Gastrocnemius medialis (tissue), 4 donors: ENCODE measurements at places on chromosomes 3 and 15. TPM values are rescaled to one million over a fixed set of nuclear protein-coding genes. Genes with fewer than 3 reads are reported as not detected.

- H3K4me1 ChIP-seq, result no peaks in the 10 kb centered on the region
- no peak overlapping the region for H3K4me3 ChIP-seq
- H3K27me3 ChIP-seq, result no peaks in the 10 kb centered on the region
- DNase-seq, result no peak
These were observed 32.6 kb downstream of the TMOD2 start for GRCh38 chr15:51783967-51784366.

- H3K27me3 ChIP-seq, result no peaks in the 10 kb centered on the region
- DNase-seq, result no peak
- H3K27ac ChIP-seq, result no peak overlapping the region
- no peak overlapping the region for H3K4me3 ChIP-seq
- H3K36me3 ChIP-seq, result no peaks in the 10 kb centered on the region
- no peaks in the 10 kb centered on the region for H3K4me1 ChIP-seq
These were observed 242.9 kb downstream of the FHIT start for GRCh38 chr3:61008153-61008997.

DNA sequence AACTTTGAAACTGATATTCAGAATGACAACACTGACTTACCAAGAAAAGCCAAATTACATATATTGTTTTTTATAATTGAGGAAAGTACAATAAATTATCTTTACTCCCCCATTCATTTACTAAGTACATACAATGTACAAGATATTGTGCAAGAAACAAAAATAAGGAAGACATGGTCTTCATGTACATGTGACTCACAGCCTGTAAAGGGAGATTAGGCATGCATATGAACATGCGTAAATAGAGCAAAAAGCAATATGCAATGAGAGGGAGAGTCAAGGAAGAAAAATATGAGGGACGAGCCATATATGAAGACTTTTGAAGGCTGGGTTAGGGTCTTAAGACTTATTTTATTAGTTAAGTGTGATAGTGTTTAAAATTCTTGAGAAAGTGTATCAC, 258.4 kb downstream of the GBE1 start:
- no peaks in the 10 kb centered on the region for H3K4me1 ChIP-seq
- H3K36me3 ChIP-seq, result no peaks in the 10 kb centered on the region
- no peak overlapping the region for H3K27ac ChIP-seq
- no peaks in the 10 kb centered on the region for H3K27me3 ChIP-seq

DNA sequence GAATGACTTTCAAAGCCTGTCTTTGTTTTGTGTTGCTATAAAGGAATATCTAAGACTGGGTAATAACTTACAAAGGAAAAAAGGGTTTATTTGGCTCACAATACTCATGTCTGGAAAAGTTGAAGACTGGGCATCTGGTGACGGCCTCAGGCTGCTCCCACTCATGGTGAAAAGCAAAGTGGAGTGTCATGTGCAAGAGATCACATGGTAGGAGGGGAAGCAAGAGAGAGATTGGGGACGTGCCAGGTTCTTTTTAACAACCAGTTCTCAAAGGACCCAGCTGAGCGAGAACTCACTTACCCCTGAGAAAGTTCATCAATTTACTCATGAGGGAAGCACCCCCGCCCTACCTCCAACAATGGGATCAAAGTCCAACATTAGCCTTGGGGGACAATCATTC, 929.4 kb downstream of the ROBO1 start:
- H3K36me3 ChIP-seq, result no peaks in the 10 kb centered on the region
- H3K4me1 ChIP-seq, result no peaks in the 10 kb centered on the region
- no peak overlapping the region for H3K4me3 ChIP-seq
- H3K27me3 ChIP-seq, result no peaks in the 10 kb centered on the region

- H3K4me3 ChIP-seq, result no peak overlapping the region
- H3K4me1 ChIP-seq, result no peaks in the 10 kb centered on the region
- no peaks in the 10 kb centered on the region for H3K27me3 ChIP-seq
- H3K36me3 ChIP-seq, result no peaks in the 10 kb centered on the region
These were observed 265.0 kb downstream of the IL20RB start for GRCh38 chr3:137222736-137223225.

DNA sequence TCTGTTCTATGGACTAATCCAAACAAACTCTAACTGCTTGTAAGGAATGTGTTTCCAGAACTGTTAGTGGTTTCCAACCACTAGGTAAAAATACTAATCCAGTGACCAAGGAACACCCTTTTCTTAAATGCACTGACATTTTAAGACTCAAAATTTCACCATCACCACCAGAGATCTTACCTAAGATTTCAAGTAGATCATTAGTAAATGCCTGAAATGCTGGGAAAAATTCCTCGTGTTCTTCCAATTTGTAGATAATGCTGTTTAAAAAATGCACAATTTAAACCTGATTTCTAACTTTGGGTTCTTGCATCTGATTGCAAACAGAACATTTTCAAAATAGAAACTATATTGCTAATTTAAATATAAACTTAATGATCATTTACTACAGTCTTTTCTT, 63.4 kb downstream of the ESYT3 start:
- H3K27ac ChIP-seq, result no peak overlapping the region
- H3K4me3 ChIP-seq, result no peak overlapping the region
- no peak for DNase-seq
- H3K36me3 ChIP-seq, result no peaks in the 10 kb centered on the region
- H3K27me3 ChIP-seq, result no peaks in the 10 kb centered on the region
- H3K4me1 ChIP-seq, result peaks cover 25% of the 10 kb centered on the region

DNA sequence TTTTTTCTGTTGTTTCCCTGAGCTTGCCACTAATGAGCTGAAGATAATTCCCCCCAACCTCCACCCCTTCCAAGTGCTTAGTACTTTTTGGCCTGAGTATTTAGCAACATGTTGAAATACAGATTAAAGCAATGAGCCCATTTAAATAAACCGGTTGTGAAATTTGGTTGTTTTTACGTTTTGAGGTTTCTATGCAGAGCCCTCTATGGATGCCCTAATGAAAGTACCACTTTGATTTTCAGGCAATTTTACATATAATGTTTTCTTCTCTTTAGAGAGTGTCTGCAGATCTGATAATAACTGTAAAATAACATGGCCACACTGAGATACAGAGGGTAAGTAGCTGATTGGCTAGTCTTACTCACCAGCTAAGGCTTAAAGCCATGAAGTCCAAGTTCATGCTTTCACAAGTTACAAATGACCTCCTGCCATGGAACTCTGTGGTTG, 139.4 kb upstream of the SLC7A14 start:
- H3K36me3 ChIP-seq, result no peaks in the 10 kb centered on the region
- peak overlapping the region; percentile 23 for H3K27ac ChIP-seq
- H3K4me3 ChIP-seq, result no peak overlapping the region
- no peaks in the 10 kb centered on the region for H3K4me1 ChIP-seq
- H3K27me3 ChIP-seq, result no peaks in the 10 kb centered on the region

The ESYT3 gene
- 0.95 TPM for total RNA-seq

The PGBD4 gene
- total RNA-seq, result 0.92 TPM

The SEMA3B gene
- total RNA-seq, result 2.5 TPM
